Mesothelial cell of epicardium (in vitro differentiated cells): ENCODE measurements at places on chromosomes 6 and 20.

- DNase-seq, result no peak
Measured at GRCh38 chr6:20572288-20572687, 38.0 kb downstream of the CDKAL1 start.

DNA sequence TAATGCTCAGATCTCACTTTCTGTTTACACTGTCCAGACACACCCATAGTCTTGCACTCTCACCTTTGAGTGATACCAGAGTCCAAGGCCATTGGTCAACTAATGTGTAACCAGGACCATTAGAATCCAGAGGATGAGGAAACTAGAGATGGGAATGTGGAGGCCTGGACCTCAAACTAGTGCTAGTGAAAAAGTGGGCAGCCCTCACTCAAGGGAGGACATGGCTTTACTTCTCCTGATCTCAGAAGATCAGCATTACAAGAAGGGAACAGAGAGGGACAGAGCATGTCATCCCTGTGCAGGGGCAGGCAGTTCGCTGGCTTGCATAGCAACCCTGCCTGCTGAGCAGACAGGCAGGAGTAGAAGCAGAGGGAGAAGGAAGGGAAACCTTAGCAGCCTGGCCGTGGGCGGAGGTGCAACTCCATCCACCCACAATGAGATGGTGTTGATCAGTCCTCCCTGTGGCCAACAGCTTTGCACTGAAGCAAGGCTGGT lies 22.6 kb upstream of the XRN2 start:
- no peak for DNase-seq

DNA sequence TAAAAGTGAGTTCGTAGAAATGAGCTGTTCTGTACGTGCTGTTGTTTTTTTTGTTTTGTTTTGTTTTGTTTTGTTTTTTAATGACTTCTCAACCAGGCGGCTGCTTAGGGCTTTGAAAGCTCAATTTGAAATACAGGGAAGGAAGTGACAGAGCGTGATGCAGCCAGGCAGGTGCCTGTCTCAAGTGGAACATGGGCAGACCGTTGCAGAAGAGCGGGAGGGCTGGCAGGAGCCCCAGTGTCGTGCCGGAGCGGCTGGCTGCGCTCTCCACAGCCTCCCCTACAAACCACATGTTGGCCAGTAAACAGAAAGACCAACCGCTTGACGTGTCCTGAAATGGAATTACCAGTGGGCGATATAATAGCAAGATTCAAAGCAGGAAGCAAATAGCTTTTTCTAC lies 164.9 kb upstream of the RREB1 start:
- DNase-seq, result no peak

DNA sequence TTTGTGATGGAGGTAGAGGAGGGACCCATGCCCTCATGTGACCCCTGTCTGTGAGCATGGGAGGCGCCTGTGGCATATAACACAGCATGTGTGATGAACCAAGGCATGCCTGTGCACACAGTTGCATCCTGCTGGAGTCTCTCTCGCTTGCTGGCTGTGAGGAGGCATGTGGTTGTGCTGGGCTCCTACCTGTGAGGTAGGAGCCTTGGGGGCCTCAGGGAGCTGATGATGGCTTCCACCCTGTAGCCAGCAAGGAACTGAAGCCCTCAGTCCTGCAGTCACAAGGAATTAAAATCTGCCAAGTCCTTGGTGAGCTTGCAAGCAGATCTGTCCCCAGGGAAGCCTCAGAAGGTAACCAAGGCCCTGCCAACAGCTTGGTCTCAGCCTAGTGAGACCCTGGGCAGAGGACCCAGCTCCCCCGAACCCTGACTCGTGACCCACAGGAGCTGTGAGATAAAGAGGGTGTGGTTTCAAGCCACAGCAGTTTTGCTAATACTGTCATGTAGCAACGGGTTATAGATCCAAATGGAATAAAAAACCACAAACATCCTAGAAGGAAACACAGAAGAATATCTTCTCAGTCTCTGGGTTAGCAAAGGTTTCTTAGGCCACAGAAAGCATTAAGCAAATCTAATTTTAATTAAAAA lies 145.7 kb downstream of the WDR27 start:
- no peak for DNase-seq

DNA sequence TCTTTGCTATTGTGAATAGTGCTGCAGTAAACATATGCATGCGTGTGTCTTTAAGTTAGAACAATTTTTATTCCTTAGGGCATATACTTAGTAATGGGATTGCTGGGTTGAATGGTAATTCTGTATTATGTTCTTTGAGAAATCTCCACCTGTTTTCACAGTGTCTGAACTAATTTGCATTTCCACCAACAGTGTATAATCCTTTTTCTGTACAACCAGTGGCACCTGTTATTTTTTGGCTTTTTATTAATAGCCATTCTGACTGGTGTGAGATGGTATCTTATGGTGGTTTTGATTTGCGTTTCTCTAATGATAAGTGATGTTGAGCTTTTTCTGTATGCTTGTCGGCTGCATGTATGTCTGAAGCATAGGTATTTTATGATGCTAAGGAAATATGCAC lies 820.8 kb upstream of the MAP3K7 start:
- DNase-seq, result no peak

DNA sequence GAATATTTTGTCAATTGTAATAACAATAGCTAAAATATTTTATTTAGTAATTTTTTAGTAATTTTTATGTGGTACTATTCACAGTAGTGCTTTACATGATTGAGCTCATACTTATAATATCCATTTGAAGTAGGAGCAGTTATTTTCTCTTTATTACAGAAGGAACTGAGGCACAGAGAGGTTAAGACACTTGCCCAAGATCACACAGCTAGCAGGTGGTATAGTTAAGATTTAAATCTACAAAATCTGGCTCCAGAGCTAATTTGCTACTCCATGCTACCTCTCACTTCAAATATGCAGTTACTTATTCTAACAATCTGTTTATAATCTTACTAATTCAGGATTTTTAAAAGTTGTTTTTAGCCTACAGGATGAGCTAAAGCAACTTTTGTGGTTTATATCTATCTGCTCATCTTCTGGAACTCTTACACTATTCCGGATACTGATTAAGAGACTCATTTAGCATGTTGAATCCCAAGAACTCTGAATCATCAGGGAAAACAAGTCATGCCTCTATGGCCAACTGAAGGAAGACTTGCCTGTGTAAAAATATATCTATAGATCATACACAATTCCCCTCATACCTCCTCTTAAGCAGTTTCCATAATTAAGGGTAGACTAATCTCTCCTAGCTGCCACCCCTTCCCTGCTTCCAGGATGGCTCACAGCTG lies 324.2 kb downstream of the UBE3D start:
- DNase-seq, result no peak

GRCh38 chr6:79453558-79454042 lies 83.6 kb downstream of the LCA5 start:
- no peak for DNase-seq

DNA sequence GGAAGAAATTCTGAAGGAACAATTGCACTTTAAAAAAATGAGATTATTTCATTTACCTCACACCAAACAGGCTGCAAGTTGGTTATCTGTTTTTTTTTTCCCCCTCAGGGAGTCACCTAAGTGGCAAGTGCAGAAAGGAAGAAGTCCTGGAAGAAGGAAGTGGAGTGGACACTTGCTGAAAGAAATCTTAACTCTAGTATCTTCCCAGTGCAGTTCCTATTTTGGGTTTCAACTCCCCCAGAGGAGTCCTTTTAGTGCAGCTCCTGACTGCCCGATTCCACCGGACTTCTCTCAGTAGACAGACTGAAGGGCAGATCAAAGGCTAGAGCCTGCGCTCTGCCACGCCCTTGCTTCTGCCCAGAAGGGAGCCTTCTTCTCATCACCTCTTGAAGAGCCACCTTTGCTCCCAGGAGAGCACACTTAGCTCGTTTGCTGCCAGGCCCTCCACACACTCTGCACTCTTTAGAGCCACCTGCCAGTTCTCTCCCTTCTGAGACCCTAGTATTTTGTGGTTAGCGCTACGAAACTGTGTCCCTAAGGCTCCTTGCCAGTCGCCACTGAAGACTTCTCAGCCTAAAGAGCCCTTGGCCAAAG lies 4.9 kb downstream of the MTCL3 start:
- DNase-seq, result no peak

DNA sequence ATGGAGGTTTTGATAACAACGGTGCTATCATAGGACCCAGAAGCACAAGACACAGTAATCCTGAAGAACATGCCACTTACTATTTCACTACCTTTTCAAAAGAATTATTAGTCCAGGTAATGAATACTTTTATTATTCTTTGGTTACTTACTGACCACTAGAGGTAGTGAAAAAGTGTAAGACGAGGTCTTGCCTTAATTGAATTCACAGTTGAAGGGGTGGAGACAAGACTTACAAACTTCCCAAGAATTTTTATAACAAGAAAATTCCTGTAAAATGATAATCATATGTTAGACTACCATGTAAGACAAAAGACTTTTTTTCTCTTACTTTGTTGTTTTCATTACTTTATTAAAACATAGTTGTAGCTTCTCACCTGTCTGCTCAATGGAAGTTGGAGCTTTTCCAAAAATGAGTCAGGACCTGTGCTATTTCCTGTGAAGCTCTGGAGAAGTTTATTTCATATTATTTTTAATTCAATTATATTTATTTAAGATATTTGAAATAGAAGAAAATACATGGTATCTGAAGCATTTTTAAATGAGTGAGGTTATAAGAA lies 52.4 kb downstream of the DOP1A start:
- no peak for DNase-seq

- DNase-seq, result no peak
Measured at GRCh38 chr20:52746190-52746589, 226.0 kb upstream of the TSHZ2 start.

DNA sequence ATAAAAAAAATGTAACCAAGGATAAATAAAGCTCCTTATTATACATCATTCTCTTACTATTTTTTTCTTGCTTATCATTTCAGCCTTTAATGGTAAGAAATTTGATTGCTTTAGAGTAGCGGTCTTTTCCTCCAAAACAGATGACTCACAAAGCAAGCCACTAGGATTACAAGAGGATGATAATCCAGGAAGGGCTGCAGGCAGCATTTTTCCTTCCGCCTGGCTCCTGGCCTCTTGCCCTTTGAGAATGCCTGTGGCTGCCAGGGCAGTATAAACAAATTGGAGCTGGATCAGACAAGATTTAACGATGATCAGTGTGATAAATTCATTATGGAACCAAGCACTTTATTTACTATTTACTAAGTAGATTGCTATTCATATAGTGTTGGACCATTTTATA lies 9.7 kb upstream of the FBXL4 start:
- DNase-seq, result no peak

DNA sequence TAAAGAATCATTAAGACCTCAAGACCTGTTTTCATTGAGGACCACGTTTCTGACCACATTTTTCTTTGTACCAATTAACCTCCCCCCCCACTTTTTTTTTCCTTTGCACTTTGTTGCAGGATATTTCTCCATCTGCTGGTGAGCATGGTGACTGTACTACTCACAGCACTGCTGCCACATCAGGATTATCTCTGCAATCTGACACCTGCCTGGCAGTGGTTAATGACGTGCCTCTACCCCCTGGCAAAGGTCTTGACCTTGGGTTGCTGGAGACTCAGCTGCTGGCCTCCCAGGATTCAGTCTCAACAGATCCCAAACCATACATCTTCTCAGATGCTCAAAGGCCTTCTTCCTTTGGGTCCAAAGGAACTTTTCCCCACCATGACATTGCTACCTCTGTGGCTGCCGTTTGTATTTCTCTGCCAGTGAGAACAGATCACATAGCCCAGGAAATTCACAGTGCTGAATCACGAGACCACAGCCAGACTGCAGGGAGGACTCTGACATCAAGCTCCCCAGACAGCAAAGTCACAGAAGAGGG lies 46.6 kb upstream of the EDN3 start:
- no peak for DNase-seq

DNA sequence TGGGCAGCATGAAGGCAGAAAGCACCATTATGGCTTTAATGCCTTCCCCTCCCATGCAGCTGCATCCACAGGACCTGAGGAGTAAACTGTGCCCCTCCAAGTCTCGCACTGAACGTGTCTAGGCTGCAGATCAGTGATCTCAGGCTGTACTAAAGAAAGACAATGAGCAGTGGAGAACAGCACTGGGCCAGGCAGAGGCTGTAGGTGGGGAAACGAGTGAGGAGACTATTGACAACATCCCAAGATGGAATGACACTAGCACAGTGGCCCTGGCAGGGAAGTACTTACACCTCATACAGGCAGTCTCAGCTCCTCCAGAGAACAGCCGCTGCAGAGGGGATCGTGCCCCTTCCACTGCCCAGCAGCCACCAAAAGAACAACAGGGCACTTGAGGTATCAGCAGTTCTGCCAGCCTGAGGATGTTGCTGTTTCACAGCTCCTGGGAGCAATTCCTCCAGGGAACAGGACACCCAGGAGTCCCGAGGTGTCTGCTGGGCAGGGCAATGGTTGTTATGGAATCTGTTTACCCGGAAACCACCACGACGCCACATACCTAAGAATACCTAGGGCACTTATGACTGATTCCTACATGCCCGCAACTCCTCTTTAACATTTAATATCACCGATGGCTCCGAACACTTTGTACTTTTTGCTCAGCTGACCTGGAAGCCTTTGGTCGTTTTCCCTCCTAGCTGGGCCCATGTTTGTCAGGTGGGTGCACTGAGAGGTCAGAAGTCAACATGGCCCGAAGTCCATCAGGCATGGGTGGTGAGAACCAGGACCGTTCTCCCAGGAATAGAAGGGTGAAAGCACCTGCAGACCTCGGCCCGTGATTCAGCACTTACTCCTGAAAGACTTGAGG lies 79.1 kb downstream of the SLC22A23 start:
- DNase-seq, result no peak

GRCh38 chr20:23568320-23568970 lies at the start of gene CST9L:
CST9L (minus strand) TSS chr20:23568484; CDS start chr20:23568450, 34 bp downstream.
- DNase-seq, result no peak

DNA sequence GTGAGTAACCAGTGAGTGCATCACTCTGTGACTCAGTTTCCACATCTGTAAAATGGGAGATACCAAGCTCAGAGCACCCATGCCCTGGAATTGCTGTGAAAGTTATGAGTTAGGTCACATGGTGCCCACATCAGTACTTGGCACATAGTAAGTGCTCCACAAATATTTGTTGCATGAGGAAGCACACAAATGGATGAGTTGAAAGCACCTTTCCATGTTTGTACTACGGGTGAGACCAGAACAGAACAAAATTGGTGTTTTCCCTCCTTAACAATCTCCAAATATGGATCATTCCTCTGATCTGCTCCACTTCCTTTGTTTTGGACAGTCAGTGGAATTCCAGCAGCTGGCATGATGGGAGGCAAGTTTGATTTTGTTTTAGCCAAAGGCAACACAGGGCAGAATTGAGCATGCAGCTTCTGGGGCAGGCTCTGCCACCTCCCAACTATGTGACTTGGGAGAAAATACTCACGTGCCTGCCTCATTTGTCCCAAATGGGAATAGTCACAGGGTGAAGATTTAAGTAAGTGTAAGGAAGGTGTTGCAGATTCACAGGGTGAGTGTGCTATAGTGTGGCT lies 503.7 kb upstream of the SULF2 start:
- no peak for DNase-seq

GRCh38 chr6:4901386-4902061 lies 102.3 kb downstream of the RPP40 start:
- DNase-seq, result no peak

DNA sequence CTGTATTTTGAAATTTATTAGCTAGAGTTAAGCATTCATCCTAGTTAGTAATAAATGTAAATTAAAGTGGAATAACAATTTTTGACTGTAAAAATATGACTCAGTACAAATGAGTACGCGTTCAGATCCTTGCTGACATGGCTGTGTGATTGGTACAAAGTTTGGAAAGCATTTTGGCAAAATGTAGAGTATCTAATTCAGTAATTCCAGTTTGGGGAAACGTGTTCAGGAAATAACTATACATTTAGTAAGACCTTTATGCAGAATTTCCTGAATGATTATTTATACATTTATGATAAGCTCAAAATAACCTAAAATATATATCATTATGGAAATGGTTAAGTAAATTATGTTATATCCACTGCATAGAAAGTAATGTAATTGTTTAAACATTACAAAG lies 8.0 kb downstream of the VTA1 start:
- DNase-seq, result no peak
